ENCODE measurements at places on chromosomes 1 and 21. TPM values are rescaled to one million over a fixed set of nuclear protein-coding genes. Genes with fewer than 3 reads are reported as not detected.

The ALG14 gene
- 5.4 TPM for total RNA-seq

The VASH2 gene
- total RNA-seq = 0.27 TPM

The MROH9 gene
- not detected for total RNA-seq

The GRIK1 gene
- total RNA-seq = not detected

The FCAMR gene
- not detected for total RNA-seq

The RIMS3 gene
- total RNA-seq = 1.4 TPM

The TNFRSF9 gene
- total RNA-seq = 0.14 TPM

The CA6 gene
- not detected for total RNA-seq

The GUCA2B gene
- not detected for total RNA-seq

The KCND3 gene
- 0.10 TPM for total RNA-seq

The NTMT2 gene
- total RNA-seq = not detected

The FMN2 gene
- total RNA-seq = not detected

The EPHB2 gene
- not detected for total RNA-seq

The RORC gene
- not detected for total RNA-seq

The TSPAN1 gene
- total RNA-seq = 80.3 TPM

The KISS1 gene
- total RNA-seq = not detected

The PFDN2 gene
- 127 TPM for total RNA-seq

The CFHR3 gene
- not detected for total RNA-seq

The DDAH1 gene
- total RNA-seq = 14.9 TPM

The CFAP74 gene
- total RNA-seq = 0.07 TPM

The PCAT6 gene
- 0.67 TPM for total RNA-seq

The SAMD13 gene
- total RNA-seq = 0.46 TPM

The NUDT17 gene
- total RNA-seq = 2.7 TPM

The OR2L2 gene
- not detected for total RNA-seq

The MAP3K21 gene
- 10.2 TPM for total RNA-seq

The PANK4 gene
- 24.5 TPM for total RNA-seq

The F5 gene
- not detected for total RNA-seq

The FCRL2 gene
- total RNA-seq = not detected

The C1QB gene
- total RNA-seq = not detected

The DEPDC1 gene
- 23.3 TPM for total RNA-seq

The LRRIQ3 gene
- 2.1 TPM for total RNA-seq

The USH2A gene
- total RNA-seq = not detected

The ZYG11A gene
- total RNA-seq = 2.8 TPM

The SPATA45 gene
- 0.44 TPM for total RNA-seq

The C4BPA gene
- total RNA-seq = not detected

The CD52 gene
- total RNA-seq = not detected

The CENPL gene
- 16.1 TPM for total RNA-seq

The DLGAP3 gene
- total RNA-seq = not detected

The ATP1A4 gene
- total RNA-seq = not detected

The IFT25 gene
- 42.3 TPM for total RNA-seq

The CAPN8 gene
- total RNA-seq = 1.1 TPM

The SYDE2 gene
- 3.5 TPM for total RNA-seq

The RPS6KC1 gene
- total RNA-seq = 12.4 TPM

The OR2T2 gene
- total RNA-seq = not detected
